Nucleus accumbens (tissue), 56 donors: ENCODE measurements at places on chromosomes 5 and 9.

DNA sequence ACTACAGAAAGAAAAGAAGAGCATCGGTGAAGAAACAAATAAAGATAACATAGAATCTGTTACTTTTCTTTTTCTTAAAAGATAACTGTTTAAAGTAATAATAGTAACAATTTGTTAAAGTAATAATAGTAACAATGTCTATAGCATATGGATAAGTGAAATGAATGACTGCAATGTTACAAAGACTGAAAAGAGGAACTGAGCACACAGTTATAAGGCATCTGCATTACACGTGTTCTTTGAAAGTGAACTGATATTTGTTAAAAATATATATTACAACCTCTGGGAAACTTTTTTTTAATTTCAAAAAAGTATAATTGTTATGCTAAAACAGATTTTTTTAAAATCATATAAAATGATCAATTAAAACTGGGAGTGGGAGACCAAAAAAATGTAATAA lies 88.4 kb upstream of the FST start:
- no peak for DNase-seq

DNA sequence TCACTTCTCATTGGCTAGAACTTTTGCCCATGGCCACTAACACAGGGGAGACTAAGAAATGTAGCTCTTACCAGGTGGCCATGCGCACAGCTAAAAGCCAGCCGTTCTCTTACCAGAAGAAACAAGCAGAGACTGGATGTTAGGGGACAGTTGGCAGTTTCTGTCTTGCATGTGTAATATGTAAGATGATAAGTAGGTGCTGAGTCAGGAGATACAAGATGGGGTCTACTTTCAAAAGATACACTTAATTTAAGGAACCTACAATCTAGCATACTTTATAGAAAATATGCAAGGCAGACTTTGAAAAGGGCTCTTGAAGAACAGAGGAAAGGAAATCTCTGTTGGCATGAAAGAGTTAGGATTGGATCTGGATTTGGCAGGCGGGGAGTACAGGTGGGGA lies 244.5 kb downstream of the ZSWIM6 start:
- no peak for DNase-seq

- no peak for DNase-seq
Measured at GRCh38 chr9:27785714-27786100, 212.4 kb upstream of the C9orf72 start.

GRCh38 chr9:32866273-32866672 lies 82.9 kb downstream of the TMEM215 start:
- DNase-seq = no peak

GRCh38 chr5:10921160-10921559 lies 160.1 kb upstream of the DAP start:
- DNase-seq = no peak

DNA sequence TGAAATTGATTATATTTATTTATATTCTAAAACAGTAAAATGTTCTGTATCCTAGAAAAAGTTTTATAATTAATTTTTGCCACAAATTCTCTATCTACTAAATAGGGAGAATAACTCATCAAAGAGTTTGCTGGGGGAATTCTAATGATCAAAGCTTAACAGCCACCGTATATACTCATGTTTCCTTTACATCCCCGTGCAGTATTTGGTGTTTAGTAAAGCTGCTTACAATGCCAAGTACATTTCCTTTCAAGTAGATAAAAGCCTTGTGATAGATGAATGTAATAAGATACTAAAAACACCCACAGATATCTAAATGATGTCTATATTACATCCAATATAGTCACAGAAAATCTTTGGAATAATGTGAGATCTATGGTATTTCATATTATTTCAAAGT lies 312.2 kb downstream of the HCN1 start:
- no peak for DNase-seq

- no peak for DNase-seq
Measured at GRCh38 chr5:116437922-116438578, 136.6 kb downstream of the SEMA6A start.

GRCh38 chr5:178223196-178223773 lies 9.3 kb downstream of the PHYKPL start:
- DNase-seq = no peak

GRCh38 chr5:141681695-141682641 lies at the start of gene ARAP3:
Gene ARAP3 (minus strand): TSS chr5:141682230. CDS start chr5:141680486, 1,744 bp downstream.
- no peak for DNase-seq

DNA sequence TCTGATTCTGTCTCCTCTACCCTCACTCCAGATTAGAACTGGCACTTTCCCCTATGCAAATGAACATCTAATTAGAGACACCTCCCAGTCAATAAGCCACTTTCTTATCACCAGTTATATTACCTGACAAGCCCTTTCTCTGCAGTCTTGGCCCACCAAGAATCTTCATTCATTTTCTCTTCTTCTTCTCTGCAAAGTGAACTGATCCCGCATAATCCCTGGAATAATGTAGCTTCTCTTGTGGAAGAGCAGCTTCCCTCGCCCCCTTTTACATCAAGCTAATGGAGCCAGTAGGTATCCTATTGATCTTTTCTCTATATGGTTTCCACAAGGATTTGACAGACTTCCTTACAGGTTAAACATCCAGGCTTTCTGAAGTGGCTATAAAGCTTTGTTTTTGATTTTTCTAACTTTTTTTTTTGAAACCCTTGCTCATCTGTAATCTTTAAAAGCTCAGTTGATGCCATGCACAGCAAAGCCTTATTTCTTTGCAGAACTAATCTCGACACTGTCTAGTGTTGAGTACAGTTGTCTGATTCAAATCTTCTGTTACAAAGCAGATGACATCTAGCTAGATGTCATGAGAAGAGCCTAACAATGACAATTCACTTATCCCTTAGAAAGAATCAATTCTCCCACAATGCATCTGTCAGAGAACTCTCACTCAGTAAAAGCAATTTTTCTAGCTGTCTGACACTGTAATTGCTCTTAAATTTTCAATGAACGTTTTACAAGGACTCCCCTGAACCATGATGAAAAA lies 281.4 kb downstream of the ISL1 start:
- no peak for DNase-seq

- DNase-seq = no peak
Measured at GRCh38 chr9:101832486-101832885, 94.0 kb upstream of the GRIN3A start.

- DNase-seq = no peak
Measured at GRCh38 chr9:105138306-105138801, 106.1 kb upstream of the SLC44A1 start.

GRCh38 chr5:169945831-169946261 lies 34.4 kb downstream of the INSYN2B start:
- DNase-seq = peak; percentile 22

GRCh38 chr5:140982083-140982716 lies 15.9 kb downstream of the PCDHAC2 start:
- DNase-seq = no peak

- DNase-seq = no peak
Measured at GRCh38 chr9:18061856-18062255, 412.1 kb upstream of the ADAMTSL1 start.

DNA sequence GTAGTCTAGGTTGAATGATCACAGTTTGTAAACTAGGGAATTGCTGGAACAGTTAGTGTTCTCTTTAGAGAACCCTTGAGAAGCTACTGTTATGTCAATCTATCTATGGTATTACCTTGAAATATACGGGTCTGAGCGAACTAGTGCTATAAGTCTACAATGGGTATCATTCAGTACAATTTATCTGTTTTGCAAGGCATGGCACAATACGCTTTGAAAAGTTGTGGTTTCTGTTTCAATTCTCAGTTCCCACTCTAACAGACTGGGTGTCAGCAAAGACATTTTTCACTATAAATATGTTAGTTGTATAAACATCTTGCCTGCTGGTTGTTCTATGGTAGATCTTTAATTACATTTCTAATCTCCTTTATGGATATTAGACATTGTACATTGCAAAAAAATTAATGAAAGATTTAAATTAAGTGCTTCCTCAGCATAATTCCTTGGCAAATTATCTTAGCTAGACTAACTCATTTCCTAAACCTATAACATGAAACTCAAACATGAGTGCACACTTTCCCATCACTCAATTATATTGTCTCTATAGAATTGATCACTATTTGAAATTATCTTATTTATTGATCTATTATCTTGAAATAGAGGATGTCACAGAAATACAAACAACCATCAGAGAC lies 24.9 kb upstream of the SLCO6A1 start:
- no peak for DNase-seq

GRCh38 chr9:15531380-15531779 lies 20.6 kb upstream of the PSIP1 start:
- DNase-seq = no peak

DNA sequence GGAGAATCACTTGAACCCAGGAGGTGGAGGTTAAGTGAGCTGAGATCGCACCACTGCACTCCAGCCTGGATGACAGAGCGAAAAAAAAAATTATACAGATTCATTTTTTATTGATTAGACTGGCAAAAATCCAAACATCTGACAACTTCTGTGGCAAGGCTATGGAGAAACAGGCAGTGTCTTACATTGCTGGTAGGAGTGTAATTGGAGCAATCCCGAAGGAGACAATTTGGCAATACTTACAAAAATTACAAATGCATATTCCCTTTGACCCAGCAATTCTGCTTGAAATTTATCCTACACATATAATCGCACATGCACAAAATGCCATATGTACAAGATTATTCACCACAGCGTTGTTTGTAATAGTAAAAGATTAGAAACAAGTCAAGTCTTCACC lies 86.8 kb downstream of the MAPKAP1 start:
- DNase-seq = no peak

- DNase-seq = no peak
Measured at GRCh38 chr5:73213566-73213998, 40.6 kb downstream of the TMEM174 start.

GRCh38 chr5:168219515-168220410 lies 71.7 kb upstream of the WWC1 start:
- peak; percentile 2 for DNase-seq

DNA sequence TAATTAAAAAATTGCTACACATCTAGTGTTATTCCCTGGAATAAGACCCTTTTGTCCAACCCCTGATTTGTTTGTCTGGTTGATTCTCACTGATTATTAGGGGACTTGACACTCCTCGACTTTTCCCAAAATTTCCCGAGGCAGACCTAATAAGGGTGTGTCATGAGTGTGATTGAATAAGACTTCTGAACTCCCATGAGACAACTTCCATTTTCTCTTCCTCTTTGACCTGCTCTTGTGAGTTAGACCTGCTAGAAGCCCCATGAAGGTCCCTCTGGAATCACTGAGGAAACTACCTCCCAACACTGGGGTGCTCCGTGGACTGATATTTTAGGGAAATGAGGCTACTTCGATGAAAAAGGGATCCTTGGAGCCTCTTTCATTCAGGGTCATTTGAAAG lies 83.4 kb downstream of the MUSK start:
- DNase-seq = no peak

- no peak for DNase-seq
Measured at GRCh38 chr5:89105836-89106235, 222.9 kb upstream of the MEF2C start.

DNA sequence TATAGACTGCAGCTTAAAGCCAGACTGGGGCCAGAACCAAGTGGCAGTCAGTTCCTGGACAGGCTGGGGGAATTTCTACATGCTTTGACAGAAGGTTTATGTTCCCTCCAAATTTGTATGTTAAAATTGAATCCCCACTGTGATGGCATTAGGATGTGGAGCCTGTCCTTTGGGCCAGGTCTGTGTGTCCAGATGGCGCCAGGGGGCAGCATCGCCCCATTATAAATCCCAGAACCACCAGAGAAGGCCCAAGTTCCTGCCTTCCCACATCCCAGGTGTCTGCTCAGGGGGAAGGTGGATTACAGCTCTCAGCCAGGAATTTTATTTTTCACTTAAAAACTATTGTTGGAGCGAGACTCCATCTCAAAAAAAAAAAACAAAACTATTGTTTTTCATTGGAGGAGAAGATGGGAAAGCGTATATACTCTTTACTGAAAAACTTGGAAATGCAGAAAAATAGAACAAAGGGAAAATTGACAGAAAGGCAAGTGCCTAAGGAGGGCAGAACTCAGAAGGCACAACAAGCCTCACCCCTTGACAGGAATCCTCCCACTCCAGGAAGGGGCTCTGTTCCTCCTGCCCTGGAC lies 5.0 kb downstream of the IL3 start:
- no peak for DNase-seq

DNA sequence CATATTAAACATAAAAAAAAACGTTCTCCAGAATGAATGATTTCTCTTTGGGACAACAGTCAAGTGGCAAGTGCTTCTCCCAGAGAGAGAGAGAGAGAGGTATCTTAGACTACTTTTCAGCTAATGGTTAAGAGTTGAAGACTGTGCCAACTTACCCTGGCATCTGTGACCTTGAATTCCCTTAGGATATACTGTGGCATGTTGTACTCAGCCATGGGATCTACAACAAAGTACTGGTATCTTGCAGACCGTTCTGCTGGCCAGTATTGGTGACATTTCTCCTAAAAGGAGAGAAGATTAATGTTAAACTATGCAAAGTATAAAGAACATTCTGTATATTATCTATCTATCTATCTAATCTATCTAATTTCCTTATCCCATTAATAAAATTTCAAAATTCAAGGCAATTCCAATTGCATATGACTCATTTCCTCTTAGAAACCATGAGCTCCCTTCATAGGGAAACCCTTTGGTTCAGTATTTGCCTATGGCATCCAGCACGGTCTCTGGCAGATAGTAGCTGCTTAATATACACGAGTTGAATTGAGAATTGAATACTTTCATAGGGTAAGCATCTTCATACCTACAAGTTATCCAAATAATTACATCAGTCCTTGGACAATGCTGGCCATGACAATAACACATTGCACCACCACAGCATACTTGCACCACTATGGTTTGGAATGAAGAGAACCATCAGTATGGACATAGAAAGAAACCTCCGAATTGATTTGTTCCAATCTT lies 539.4 kb upstream of the DMAC1 start:
- DNase-seq = no peak

GRCh38 chr5:122385808-122386207 lies 73.8 kb downstream of the SNCAIP start:
- no peak for DNase-seq

DNA sequence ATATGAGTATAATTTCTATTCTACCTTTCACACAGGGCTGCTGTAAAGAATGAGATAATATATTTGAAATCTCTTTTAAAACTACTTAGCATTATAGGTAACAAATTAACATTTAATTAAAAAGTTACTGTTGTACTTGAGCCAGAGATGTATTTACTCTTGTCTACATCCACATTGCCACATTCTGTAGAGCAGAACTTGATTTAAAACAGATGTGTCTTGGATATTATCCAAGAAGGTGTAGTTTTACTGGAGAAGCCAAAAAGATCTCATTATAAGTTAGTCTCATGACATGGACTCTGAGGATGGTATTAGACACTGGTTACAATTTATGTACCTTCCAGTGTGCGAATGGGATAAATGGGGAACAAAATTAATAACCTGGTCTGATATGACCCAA lies 293.1 kb upstream of the CCNH start:
- no peak for DNase-seq

- DNase-seq = no peak
Measured at GRCh38 chr9:133227242-133227860, 18.3 kb upstream of the OBP2B start.
